ENCODE measurements at places on chromosomes 3 and 15.

- no peak for DNase-seq
These were observed 11.9 kb upstream of the TKT start for GRCh38 chr3:53267766-53268165.

- no peak for DNase-seq
These were observed 329.9 kb downstream of the SV2B start for GRCh38 chr15:91429973-91430372.

- peak; percentile 32 for DNase-seq
These were observed 223.3 kb upstream of the TPRG1 start for GRCh38 chr3:188948281-188948996.

- DNase-seq, result no peak
These were observed 6.6 kb downstream of the RHO start for GRCh38 chr3:129535075-129535474.

- DNase-seq, result peak; percentile 3
These were observed 489 bp upstream of the GALNT15 start for GRCh38 chr3:16174026-16174355.

GRCh38 chr3:146138902-146139301, 22.1 kb downstream of the PLOD2 start:
- DNase-seq, result no peak

GRCh38 chr15:51108933-51109550, 14.3 kb upstream of the TNFAIP8L3 start:
- no peak for DNase-seq

GRCh38 chr3:133457465-133458067, 57.7 kb downstream of the BFSP2 start:
- DNase-seq, result peak; percentile 53

DNA sequence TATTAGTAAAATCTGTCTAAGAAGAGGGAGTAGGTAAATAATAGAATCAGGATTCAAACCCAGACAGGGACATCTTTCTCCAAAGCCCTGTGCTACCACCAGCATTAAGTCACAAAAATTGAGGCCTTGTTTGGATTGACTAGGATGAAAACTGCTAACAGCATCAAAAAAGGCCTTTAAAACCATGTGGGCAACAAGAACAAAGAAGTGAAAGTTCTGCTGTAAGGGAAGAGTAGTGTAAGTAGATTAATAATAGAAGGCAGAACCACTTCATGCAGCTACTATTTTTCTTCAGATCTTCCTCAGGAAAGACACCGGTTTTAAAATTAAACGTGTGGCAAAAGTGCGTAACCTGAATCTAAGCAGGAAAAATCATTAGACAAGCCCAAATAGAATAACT, 15.3 kb upstream of the KBTBD12 start:
- DNase-seq, result no peak

GRCh38 chr3:51792206-51792605, 13.2 kb upstream of the IQCF6 start:
- DNase-seq, result no peak

DNA sequence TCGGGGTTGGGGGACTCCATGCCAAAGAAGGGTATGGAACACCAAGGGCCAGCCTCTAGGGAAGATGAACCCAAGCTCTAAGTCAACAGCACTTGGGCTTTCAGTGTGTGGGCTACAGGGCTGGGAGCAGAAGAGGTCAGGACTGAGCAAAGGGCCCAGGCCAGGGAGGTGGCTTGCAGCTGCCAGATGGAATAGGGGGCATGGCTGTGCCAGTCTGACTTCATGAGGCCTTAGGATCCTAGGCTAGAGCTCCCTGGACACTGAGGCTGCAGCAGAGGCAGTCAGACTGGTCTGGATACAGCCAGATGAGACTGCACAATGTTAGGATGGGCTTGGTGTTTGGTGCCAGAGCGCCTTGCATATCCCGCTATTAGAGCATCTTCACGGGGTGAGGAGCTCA, 3.8 kb downstream of the RASGRF1 start:
- no peak for DNase-seq

- no peak for DNase-seq
These were observed 622.5 kb downstream of the TBL1XR1 start for GRCh38 chr3:176574786-176575185.

GRCh38 chr3:53890726-53891475, 758 bp downstream of the SELENOK start:
- DNase-seq, result no peak

DNA sequence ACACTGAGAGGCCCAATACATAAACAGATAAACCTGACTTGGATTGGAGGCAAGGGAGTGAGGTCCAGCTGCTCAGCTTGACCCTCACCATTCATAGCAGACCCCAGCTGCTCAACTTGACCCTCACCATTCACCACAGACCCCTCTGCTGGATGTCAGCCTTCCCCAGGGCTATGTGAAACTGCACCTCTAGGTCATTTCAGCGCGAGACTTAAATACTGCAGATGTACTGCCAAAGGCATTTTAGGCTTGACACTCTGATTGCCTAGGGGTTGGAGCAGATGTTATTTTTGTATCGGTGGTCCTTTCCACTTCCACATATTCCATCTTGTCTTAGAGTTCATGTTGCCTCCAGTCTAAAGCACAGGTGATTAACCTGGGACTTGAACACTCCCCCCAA, 41.5 kb upstream of the FAM98B start:
- no peak for DNase-seq

- no peak for DNase-seq
These were observed 28.0 kb downstream of the KLHDC8B start for GRCh38 chr3:49199239-49199899.

- DNase-seq, result peak; percentile 27
These were observed 27.2 kb downstream of the IQSEC1 start for GRCh38 chr3:13045904-13046568.

- DNase-seq, result no peak
These were observed 42.8 kb upstream of the SEC22A start for GRCh38 chr3:123158899-123159390.

DNA sequence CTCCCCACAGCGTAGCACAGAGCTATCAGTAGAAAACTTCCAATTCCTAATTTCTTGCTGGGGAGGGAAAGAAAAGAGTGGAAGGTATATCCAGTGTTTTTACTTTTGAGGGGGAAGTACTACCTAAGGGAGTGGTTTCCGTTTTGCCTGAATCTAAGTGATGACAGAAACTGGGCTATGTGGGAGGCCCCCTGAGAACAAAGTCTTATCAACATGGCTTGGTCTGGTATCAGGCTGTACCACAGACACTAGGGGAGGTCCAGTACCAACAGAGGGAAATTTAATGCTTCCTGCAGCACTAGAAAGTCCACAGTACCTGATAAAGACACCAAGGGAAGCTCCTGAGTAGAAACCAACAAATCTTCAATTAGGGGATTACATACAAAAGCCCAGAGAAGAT, 199.2 kb downstream of the IL5RA start:
- no peak for DNase-seq

DNA sequence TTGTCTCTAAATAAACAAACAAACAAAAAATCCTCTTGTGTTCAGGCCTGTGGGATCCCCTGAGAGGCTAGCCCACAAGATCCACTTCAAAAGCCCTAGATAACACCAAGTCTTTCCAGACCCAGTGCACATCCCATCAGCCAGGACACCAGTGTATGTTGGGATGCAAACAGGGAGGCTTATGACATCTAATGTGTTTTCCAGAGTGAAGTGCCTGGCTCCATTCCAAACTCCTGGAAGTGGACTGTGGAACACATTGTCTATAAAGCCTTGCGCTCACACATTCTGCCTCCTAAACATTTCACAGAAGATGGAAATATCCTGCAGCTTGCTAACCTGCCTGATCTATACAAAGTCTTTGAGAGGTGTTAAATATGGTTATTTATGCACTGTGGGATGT, 57.0 kb downstream of the MLH1 start:
- no peak for DNase-seq

DNA sequence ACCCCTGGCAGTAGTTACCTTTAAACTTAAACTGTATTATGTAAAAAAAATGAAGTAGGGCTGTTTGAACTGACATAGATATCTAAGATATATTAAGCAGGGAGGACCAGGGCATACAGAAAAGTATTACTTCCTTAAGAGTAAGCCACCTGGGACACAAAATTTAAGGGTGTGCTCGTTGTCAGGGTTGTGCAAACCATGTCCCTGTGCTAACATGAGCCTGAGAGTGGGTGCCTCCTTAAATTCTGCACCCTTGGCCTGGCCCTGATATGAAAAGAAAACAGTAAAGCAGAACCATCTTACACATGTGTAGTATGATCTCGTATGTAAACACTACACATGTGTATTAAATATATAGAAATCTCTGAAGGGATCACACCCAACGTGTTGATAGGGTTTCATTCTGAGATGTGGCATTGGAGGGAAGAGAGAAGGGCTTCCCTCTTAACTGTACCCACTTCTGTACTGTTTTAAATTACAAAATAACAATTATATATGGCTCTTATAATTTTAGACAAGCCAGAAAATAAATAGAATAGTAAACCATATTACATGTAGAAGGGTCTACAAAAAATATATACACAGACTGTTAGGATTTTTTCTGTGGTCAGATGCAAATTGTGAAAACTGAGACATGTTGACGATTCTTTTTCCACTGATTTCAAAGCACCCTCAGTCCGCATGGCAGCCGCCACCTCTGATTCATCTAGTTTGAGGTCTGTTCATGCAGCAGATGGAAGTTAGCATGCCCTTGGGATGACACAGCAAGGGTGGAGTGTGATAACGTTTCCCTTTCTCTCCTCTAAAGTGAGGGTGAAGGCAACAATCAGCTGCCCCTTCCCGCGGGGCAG, 400.8 kb upstream of the PROK2 start:
- DNase-seq, result no peak

DNA sequence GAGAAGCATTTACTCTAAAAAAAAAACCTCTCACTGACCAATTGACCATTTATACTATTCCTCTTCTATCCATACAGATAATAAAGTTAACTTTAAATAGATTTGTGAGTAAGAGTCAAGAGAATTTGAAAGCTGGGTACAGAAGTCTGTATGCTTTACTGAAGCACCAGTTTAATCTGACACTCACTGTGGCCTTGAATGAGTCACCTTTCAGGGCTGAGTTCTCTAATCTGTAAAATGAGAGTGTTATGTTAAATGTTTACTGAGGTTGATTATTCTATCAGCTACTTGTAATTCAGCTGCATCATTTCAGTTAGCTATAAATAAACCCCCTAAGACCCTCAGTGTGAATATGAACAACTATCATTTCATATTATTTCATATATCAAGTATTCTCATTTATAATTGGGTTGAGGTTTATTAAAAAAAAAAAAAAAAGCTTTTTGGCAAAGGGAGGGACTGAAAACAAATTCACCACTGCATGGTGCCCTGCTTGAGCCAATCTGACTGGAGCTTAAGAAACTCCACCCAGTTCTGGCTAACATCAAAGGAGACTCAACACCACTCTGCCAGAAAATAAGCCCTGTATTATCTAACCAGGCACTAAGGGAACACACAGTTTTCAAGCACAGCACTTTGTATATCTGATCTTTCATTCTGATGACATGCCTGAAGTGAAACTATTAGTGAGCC, 2.8 kb downstream of the MAP4 start:
- DNase-seq, result no peak

DNA sequence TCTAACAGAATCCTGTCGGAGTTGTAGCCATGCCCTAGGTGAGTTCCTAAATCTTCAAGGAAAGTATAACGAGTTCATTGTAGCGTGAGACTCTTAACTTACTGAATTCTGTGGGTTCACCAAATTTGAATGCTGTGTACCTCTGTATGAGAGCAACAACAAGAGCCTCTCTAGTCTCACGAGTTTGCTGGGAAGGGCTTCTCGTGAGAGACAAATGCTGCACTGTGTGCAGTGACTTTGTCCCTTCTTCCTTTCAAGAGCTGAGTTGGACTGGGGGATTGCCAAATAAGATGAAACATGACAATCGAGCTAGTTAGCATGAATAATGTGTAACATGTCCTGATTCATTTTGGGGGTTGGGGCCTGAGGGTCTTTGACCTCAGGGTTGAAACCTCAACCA, 32.2 kb downstream of the KAT2B start:
- no peak for DNase-seq

- DNase-seq, result no peak
These were observed 184.7 kb downstream of the PLCH1 start for GRCh38 chr3:155560135-155560534.

Measured in NCI-H1694 treated with DMSO at 0.1 percent for 48 hours (cell line).